ENCODE measurements at places on chromosomes 1 and 21.

- no peak overlapping the region for H3K27ac ChIP-seq
- no peak overlapping the region for H3K4me3 ChIP-seq
- no peaks in the 10 kb centered on the region for H3K4me1 ChIP-seq
- H3K36me3 ChIP-seq, result peaks cover 23% of the 10 kb centered on the region
These were observed 15.6 kb downstream of the CFAP410 start for GRCh38 chr21:44323591-44323990.

DNA sequence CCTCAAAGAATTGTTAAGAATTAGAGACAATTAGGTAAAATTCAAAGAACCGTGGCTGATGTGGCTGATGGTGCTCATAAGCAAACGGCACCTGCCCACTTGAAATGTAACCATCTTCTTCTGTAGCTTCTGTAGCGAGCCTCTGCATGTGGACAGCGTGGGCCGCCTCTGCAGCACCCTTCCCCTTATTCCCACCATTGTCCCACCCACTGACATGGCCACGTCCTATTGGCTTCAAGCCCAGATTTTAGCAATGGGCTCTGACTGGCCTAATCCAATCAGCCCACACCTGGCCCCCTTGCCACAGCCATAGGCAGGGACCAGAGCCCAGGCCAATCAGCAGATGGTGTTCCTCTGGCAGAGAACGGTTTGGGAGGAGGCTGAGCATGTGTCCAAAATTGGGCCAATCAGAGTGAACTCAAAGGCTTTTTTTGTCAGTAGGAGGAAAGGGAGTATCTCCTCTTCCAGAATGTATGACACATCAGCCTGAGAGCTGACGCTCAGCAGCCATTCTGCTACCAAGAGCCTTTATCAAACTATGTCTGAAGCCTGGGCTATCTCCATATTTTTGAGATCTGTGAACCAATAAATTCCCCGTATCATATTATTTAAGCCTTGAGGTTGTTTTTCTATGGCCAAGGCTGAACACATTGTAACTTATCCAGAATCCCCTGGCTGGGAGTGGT is 518.5 kb downstream of the SMYD3 start:
- no peak overlapping the region for H3K27ac ChIP-seq
- H3K4me1 ChIP-seq, result peaks cover 4% of the 10 kb centered on the region
- no peak overlapping the region for H3K4me3 ChIP-seq
- H3K36me3 ChIP-seq, result no peaks in the 10 kb centered on the region

DNA sequence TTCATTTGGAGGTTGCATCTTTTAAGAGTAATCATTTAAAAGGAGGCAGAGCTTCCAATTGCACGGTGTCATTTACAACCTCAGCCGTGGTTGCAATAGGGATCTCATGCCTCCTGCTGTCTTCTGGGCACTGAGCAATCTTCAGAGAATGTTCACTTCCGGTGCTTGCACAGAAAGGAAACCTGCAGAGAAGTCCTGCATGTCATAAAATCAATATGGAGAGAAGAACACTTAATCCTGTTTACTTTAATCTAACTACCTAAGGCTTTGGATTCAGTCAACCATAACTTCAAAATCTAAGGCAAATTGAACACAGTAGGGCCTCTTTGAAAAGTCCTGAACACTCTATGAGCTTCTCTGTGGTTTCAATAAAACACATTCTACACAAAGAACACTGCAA is 11.3 kb upstream of the MAP10 start:
- DNase-seq, result no peak
- H3K27ac ChIP-seq, result no peak overlapping the region
- peaks cover 5% of the 10 kb centered on the region for H3K27me3 ChIP-seq
- no peaks in the 10 kb centered on the region for H3K36me3 ChIP-seq
- peaks cover 15% of the 10 kb centered on the region for H3K4me1 ChIP-seq

- no peaks in the 10 kb centered on the region for H3K27me3 ChIP-seq
- H3K27ac ChIP-seq, result peak overlapping the region; percentile 90
- H3K36me3 ChIP-seq, result peaks cover 7% of the 10 kb centered on the region
These were observed 13.8 kb downstream of the SLC35E2B start for GRCh38 chr1:1678581-1679380.

DNA sequence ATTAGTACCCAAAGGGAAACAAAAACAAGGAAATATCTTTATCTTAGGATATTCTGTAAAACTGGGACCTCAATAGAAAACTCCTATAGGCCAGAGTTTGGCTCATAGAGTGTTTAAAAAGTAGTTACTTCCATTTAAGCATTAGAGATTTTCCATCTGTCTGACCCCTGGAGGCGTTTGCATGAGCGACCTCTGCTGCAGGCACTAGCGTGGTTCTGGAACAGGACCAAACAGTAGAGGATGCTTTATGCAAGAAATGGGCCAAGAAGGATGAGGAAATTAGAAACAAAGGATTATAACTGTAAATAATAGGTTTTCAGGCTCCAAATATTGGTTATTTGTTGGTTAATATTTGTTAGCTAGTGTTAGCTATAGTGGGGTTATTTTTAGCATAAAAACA is 5.7 kb downstream of the ZBTB40 start:
- peaks cover 16% of the 10 kb centered on the region for H3K36me3 ChIP-seq
- H3K27ac ChIP-seq, result no peak overlapping the region
- H3K27me3 ChIP-seq, result no peaks in the 10 kb centered on the region
- H3K4me3 ChIP-seq, result no peak overlapping the region
- no peak for DNase-seq
- H3K4me1 ChIP-seq, result peaks cover 16% of the 10 kb centered on the region

DNA sequence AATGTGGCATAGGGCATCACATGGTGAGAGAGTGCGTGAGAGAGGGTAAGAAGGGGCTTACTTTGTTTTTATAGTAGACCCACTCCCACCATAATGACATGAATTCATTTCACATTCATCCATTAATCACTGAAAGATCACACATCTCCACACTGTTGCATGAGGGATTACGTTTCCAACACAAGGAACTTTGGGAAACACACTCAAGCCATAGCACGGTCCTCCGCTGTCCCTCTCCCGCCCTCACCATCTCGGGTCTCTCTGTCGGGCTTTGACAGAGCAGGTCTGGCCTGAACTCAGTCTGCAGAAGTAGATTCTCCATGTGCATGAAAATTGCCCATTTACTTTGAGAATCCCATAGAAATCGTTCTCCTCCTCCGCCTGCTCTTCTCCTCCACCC is 312.2 kb downstream of the MATN1 start:
- no peak overlapping the region for H3K27ac ChIP-seq
- DNase-seq, result no peak
- H3K36me3 ChIP-seq, result no peaks in the 10 kb centered on the region
- no peaks in the 10 kb centered on the region for H3K4me1 ChIP-seq
- H3K27me3 ChIP-seq, result peaks cover 3% of the 10 kb centered on the region

DNA sequence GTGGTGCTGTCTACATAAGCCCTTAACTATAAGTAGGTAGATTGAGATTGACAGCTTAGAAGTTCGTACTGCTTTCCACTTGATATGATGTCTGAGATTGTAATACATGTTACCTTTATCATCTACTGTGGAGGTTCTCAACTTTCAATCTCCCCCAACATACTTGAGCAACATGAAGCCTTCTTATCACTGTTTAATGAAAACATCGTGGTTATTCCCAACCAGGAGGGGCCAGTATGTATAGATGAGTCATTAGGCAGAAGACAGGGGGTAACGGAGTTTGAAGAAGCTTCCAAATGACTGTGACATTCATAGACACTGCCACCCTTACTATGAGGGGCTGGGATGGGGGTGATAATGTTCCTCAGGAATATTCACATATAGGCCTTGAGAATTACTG is 36.0 kb downstream of the CENPF start:
- DNase-seq, result no peak
- H3K4me3 ChIP-seq, result no peak overlapping the region
- no peaks in the 10 kb centered on the region for H3K27me3 ChIP-seq

DNA sequence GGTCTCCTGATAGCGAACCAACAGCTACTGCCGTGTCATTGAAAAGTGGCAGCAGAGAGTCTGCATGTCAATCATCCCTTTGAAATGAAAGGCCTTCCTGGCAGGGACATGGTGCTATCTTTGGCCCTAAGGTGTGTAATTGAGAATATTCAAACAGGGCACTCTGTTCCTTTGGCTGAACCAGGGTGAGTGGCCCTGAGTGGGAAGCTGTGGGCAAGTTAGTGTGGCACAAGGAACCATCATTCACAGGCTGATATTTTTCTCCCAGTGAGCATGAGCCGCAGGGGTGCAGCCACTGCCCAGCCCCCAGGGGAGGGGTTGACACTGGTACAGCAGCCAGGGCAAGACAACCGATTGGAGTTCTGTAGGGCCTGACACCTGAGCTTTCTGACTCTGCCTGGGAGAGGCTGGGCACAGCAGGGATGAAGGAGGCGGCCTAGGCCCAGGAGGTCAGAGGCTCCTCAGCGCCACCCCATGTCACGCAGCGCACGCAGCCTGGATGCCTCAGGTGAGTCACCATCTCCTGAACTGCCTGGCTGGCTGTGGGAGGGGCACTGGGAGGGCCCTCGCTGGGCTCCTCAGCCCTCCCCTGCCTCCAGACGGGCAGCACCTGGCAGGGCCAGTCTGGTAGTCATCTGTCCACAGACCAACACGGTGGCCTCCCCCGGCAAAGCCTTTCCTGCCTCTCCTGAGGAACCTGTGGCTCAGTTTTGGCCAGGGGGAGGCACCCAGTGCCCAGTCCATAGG is 13.2 kb downstream of the QSOX1 start:
- H3K36me3 ChIP-seq, result peaks cover 3% of the 10 kb centered on the region
- no peaks in the 10 kb centered on the region for H3K27me3 ChIP-seq
- DNase-seq, result no peak
- no peak overlapping the region for H3K27ac ChIP-seq
- H3K4me3 ChIP-seq, result no peak overlapping the region
- H3K4me1 ChIP-seq, result peaks cover 2% of the 10 kb centered on the region

- H3K4me3 ChIP-seq, result no peak overlapping the region
- no peaks in the 10 kb centered on the region for H3K27me3 ChIP-seq
- no peaks in the 10 kb centered on the region for H3K36me3 ChIP-seq
- no peak for DNase-seq
These were observed 231.7 kb upstream of the ZRANB2 start for GRCh38 chr1:71312545-71312944.

GRCh38 chr1:178973652-178974101 is 52.0 kb upstream of the FAM20B start:
- H3K27me3 ChIP-seq, result no peaks in the 10 kb centered on the region
- no peak overlapping the region for H3K4me3 ChIP-seq
- DNase-seq, result no peak
- H3K4me1 ChIP-seq, result peaks cover 8% of the 10 kb centered on the region
- H3K27ac ChIP-seq, result no peak overlapping the region

GRCh38 chr1:157496121-157496526 is 56.2 kb downstream of the FCRL5 start:
- H3K4me1 ChIP-seq, result no peaks in the 10 kb centered on the region
- no peak overlapping the region for H3K27ac ChIP-seq
- peaks cover 18% of the 10 kb centered on the region for H3K27me3 ChIP-seq
- no peak overlapping the region for H3K4me3 ChIP-seq

DNA sequence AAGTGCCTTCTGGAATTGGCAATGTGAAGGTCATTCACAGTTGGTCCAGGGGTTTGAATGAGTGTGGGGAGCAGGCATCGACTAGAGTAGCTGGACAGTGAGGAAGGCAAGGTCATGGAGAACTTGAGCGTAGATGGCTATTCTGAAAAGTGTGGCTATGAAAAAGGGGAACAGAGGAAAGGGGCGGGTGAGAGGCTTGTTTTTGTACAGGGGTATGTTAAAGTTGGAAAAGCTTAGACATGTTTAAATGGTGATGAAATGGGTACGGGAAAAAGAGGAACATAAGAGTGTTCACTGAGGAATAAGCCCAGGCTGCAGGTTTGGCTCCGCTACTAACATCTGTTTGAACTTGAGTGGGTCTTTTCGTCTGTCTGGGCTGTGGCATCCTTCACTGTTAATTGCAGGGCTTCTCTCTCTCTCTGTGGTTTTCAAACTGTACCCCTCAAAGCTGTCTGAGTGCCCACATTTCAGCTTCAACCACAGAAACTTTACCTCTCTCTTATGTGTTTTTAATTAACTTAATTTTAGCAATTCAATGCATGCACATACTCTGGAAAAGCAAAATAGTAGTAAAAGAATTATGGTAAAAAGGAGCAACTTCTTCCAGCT is 70.8 kb upstream of the COA6 start:
- peaks cover 12% of the 10 kb centered on the region for H3K27me3 ChIP-seq
- no peaks in the 10 kb centered on the region for H3K36me3 ChIP-seq
- no peak overlapping the region for H3K27ac ChIP-seq

Data from activated T-helper 2 cell treated with anti-CD3 and anti-CD28 coated beads, Interferon-gamma antibody, Interleukin-2, Interleukin-4, amounts not matched to agents 10 μg/mL and 5 μg/mL and 100 μg/mL, durations not matched to agents 14 hours and 24 hours and 36 hours (primary cell).